ENCODE measurements at places on chromosomes 4 and X. TPM values are rescaled to one million over a fixed set of nuclear protein-coding genes. Genes with fewer than 3 reads are reported as not detected.

The NHS gene
- 7.5 TPM for total RNA-seq

The RNF175 gene
- not detected for total RNA-seq

The IQSEC2 gene
- total RNA-seq, result 4.8 TPM

The CFAP299 gene
- 15.2 TPM for total RNA-seq

The UGT2B11 gene
- total RNA-seq, result not detected

The DUSP21 gene
- not detected for total RNA-seq

The TIGD2 gene
- total RNA-seq, result 2.8 TPM

The GPR173 gene
- 1.7 TPM for total RNA-seq

The GPRIN3 gene
- total RNA-seq, result 0.19 TPM

The TEC gene
- 0.37 TPM for total RNA-seq

The TRMT10A gene
- 7.5 TPM for total RNA-seq

The ADGRG2 gene
- total RNA-seq, result not detected

The HAND2 gene
- 48.7 TPM for total RNA-seq

The MAP7D2 gene
- not detected for total RNA-seq

The ZNF630 gene
- 1.1 TPM for total RNA-seq

The GAB3 gene
- 4.1 TPM for total RNA-seq

The POF1B gene
- total RNA-seq, result not detected

The ZXDB gene
- 9.6 TPM for total RNA-seq

The ALG13 gene
- total RNA-seq, result 46.7 TPM

The NMU gene
- not detected for total RNA-seq

The PLXNB3 gene
- 4.3 TPM for total RNA-seq

The NLGN3 gene
- total RNA-seq, result 0.37 TPM

The MAGEB17 gene
- total RNA-seq, result not detected

The TLR1 gene
- total RNA-seq, result 2.6 TPM

The GATA1 gene
- not detected for total RNA-seq

The XAGE5 gene
- not detected for total RNA-seq

The IL2 gene
- not detected for total RNA-seq

The COMMD8 gene
- total RNA-seq, result 20.9 TPM

The GABRG1 gene
- not detected for total RNA-seq

The CCDC149 gene
- 18.2 TPM for total RNA-seq

The TMEM164 gene
- 6.7 TPM for total RNA-seq

The BMP3 gene
- total RNA-seq, result under 0.01 TPM

The ADH1A gene
- total RNA-seq, result 0.19 TPM

The PPP1R2C gene
- total RNA-seq, result not detected

The VCX3A gene
- total RNA-seq, result not detected

The UGT2B10 gene
- total RNA-seq, result not detected

The LONRF3 gene
- total RNA-seq, result 1.3 TPM

The HS3ST1 gene
- 2.5 TPM for total RNA-seq

The PHOX2B gene
- total RNA-seq, result not detected

The AADAT gene
- 3.3 TPM for total RNA-seq

The GLOD5 gene
- not detected for total RNA-seq

Data from aortic smooth muscle cell (primary cell).